ENCODE measurements at places on chromosomes 4 and X.

DNA sequence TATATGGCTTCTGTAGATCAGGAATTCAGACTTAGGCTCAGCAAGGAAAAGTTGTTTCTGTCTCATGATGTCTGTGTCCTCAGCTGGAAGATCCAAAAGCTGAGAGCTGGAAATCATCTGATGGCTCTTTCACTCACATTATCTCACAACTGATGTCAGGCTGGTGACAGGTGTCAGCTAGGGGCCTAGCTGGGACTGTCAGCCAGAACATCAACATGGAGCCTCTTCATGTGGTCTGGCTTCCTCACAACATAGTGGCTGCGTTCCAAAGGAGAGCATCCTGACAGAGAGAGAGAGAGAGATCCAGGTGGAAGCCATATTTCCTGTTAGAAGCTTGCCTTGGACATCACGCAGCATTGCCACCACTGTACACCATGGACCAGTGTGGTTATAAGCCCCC lies 10.6 kb upstream of the INTS6L start:
- peak; percentile 60 for DNase-seq

DNA sequence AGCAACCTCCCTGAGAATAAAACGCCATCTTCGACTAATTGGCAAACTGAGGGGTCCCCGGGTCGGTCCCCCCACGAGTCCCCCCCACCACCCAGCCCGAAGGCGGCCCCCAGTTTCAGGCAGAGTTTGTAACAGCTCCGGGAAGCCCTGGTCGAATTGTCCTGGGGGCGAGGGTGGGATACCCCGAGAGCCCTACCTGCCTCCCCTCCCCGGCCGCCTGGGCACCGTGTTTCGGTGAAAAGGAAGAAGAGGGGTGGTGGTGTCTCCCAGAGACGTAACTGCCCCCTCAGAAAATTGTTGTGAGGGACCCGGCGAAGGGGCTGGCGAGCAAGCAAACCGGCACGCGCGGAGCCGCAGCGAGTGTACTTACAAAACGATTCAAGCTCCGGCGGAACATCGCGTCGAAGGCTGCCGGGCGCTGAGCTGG lies 1.2 kb downstream of the ATP11C start:
- peak; percentile 3 for DNase-seq

DNA sequence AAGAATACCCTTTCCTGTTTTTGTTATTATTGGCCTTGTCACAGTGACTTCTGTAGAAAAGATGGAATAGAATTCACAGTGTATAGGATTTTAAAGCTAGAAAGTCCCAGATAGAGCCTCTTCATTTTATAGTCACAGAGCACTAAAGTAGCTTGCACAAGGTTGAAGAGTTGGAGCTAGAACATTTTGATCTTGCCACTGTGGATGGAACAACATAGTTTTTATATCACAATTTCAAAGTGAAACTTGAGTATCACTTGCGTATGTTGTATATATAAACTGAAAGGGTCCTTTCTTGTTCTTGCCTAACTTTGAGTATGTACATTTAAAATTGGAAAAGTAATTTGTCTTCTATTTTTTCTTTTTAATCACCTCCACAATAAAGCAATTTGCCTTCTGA lies 2.7 kb downstream of the USO1 start:
- no peak for DNase-seq

- no peak for DNase-seq
Observed at GRCh38 chrX:78950009-78950835, 5.0 kb downstream of the P2RY10 start.

GRCh38 chr4:145898466-145898865 lies 40.2 kb downstream of the ZNF827 start:
- no peak for DNase-seq

- no peak for DNase-seq
Observed at GRCh38 chr4:74278490-74278889, 29.8 kb upstream of the EPGN start.

Data from cerebellar cortex (tissue), 1 donor.